ENCODE measurements at places on chromosomes 5 and 9. TPM values are rescaled to one million over a fixed set of nuclear protein-coding genes. Genes with fewer than 3 reads are reported as not detected.

DNA sequence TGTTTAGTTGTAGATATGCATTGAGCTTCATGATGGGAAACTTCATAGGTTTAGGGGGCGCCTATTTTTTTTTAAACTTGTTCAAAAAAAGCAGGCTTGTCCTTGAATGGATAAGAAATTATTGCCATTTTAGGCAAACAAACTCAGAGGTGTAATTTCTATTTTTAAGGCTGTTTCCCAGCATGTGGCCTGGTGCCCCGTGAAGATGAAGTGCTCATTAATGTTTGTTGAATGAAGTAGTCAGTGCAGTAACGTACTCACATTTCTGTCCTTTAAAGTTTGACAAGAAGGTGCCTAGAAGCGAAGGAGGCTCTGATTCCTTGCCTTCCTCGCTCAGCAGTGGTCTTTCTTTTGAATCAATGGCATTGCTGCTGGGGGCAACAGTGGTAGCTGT, 54.3 kb downstream of the ZNF618 start:
- no peak for DNase-seq

- DNase-seq = no peak
Measured at GRCh38 chr9:69554945-69555344, 117.2 kb downstream of the APBA1 start.

Gene PCDHB4
- 0.36 TPM for polyA plus RNA-seq

Gene PIP5KL1
- polyA plus RNA-seq = 6.1 TPM

- peak; percentile 95 for DNase-seq
Measured at GRCh38 chr9:130453487-130453886, 8.7 kb downstream of the ASS1 start.

- DNase-seq = no peak
Measured at GRCh38 chr5:130324953-130325671, 420.8 kb downstream of the CHSY3 start.

GRCh38 chr5:41508696-41509398, 1.6 kb downstream of the PLCXD3 start:
- DNase-seq = peak; percentile 44

DNA sequence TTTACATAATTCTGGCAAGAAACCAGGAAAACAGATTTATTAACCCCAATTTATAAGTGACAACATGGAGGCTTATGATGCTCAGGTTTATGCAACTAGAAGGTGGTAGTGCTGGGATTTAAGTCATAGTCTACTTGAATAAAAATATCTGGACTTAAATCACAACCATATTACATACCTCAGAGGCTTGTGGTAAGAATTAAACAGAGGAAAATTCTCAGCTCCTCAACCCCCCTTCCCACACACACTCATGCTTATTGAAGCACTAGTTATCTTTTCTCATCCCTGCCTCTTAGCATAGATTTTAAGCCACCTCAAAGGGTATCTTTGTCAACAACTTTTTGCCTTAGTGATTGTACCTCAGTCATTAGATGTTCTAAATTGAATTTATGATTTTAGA, 731.0 kb downstream of the PRELID2 start:
- no peak for DNase-seq

Gene ZNF879
- polyA plus RNA-seq = 0.44 TPM

Gene SPARC
- 1,115 TPM for polyA plus RNA-seq

GRCh38 chr9:137293094-137293481, 9.0 kb downstream of the NRARP start:
- no peak for DNase-seq

Gene CCDC192
- polyA plus RNA-seq = not detected

Gene NTNG2
- polyA plus RNA-seq = 6.1 TPM

Gene TICAM2
- not detected for polyA plus RNA-seq

GRCh38 chr5:132293066-132293991, 865 bp upstream of the SLC22A4 start:
- DNase-seq = peak; percentile 92

DNA sequence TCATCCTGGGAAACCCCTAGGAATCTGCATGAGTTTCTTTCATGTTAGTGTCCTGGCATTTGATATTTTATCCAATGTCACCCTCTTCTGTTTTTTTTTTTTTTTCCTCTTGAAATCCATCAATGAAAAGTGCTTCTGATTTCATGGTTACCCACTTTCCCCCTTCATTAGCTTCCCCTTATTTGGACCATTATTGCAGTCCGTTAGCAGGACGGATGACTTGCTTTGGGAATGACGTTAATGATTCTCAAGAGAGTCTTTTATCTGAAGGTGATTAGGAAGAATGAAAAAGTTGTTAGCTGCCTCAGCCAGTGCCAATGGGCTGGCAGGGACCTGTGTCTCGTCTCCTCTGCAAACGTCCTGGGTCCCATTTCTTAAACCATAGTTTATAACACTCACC, 134.7 kb downstream of the SEMA6A start:
- no peak for DNase-seq

Gene GPR151
- polyA plus RNA-seq = not detected

Gene C9
- not detected for polyA plus RNA-seq

GRCh38 chr9:136202454-136203407, 2.2 kb downstream of the LHX3 start:
- peak; percentile 74 for DNase-seq

DNA sequence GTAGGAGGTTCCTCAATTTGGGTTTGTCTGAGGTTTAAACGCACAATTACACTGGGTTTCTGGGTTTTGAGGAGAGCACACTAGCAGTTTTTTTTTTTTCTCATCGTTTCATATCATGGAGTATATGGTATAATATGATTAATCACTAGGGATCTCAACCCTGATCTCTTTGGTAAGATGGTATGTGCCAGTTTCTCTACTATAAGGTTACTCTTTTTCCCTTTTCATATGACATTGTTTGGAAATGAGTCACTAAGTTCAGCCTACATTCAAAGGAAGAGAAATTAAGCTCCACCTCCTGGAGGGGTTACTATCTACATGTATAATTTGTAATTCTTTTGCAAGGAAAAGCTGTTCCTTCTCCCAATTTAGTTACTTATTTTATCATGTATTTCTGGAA, 35.2 kb downstream of the MTRR start:
- DNase-seq = no peak

Gene FGD3
- polyA plus RNA-seq = not detected

GRCh38 chr9:90872835-90873294, 71.2 kb downstream of the SYK start:
- DNase-seq = no peak

Gene TUSC1
- polyA plus RNA-seq = 8.8 TPM

- no peak for DNase-seq
Measured at GRCh38 chr5:155753943-155754581, 572.9 kb upstream of the SGCD start.

Gene SLC34A3
- not detected for polyA plus RNA-seq

GRCh38 chr5:160452036-160452435, 30.4 kb downstream of the PTTG1 start:
- no peak for DNase-seq

Gene PAPPA
- 45.1 TPM for polyA plus RNA-seq

GRCh38 chr5:54159893-54160195, 150.5 kb downstream of the ARL15 start:
- DNase-seq = no peak

DNA sequence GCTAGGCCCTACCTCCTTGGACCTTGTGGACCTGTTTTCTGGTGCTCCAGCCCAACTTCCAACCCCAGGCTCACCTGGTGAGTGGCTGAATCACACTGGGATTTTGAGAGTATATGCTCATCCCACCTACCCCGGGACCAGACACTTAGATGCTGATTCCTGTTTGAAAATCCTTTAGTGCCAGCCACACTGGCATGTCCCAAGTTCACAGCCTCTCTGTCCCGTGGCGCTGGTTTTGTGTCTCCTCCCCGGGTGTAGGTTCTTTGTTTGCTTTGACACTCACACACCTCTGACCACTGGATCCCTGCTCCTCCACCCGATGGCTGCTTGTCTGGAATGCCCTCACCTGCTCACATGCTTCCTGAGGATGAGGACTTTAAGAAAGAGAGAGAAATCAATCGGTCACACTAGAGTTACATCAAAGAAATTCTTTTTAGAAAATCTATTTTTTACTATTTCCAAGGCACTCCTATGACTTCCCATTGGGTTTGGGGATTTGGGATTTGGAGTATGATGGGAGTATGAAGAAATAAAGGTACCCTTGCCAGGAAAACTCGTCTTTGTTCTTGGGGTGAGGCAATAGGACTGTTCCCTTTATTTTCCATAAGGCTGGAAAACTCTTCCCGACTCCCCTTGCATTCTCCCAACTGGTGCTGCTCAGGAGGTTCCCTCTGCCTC, 7.3 kb upstream of the SLC25A48 start:
- no peak for DNase-seq

DNA sequence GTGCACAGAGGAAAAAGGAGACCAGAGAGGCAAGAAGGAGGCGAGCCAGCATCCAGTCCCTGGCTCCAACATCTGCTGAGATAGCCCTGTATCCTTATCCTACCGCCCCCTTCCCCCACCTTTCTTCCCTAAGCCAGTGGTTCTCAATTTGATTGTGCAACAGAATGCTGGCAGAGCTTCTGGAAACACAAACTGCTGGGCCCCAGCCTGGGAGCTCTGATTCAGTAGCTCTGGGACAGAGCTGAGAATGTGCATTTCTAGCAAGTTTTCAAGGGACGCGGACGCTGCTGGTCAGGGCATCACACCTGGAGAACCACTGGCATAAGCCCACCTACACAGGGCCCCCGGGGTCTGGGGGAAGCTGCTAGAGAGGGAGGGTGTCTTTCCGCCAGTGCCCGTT, 21.1 kb downstream of the AK8 start:
- DNase-seq = no peak

GRCh38 chr9:114888607-114889006, 41.8 kb downstream of the TNFSF8 start:
- no peak for DNase-seq

DNA sequence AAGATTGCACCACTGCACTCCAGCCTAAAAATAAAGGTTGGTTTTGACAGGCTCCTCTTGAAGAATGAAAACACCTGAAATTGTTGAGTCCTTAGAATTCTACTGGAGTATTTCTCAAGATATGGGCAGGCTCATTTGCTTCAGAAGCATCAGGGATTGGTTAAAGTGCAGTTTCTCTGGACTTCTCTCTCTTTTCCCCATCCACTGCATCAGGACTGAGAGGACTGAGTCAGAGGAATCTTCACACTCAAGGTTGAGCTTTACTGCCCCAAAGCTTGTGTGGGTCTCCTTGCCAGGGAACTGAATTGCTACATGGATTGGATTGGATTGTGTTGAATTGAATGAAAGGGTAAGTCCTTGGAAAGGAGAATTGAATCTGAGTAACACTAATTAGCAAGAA, 7.5 kb upstream of the CCDC69 start:
- DNase-seq = no peak

DNA sequence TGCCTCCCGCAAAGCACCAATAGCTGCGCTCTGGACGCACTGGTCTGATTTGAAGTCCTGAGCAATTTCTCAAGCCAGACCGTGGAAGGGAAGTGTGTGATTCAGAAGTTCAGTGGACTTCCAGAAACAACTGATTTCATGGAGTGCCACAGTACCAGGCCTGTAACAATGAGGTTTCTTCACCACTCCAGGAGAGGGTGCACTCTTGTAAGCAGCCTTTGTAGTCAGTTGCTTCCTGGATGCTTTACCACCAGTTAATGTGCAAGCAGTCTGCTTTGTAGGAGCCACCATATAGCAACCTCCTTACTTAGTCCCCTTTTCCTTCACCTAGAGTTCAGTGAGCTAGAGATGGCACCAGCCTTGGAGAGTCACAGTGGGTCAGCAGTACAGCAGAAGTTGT, 12.3 kb downstream of the CAAP1 start:
- DNase-seq = no peak

DNA sequence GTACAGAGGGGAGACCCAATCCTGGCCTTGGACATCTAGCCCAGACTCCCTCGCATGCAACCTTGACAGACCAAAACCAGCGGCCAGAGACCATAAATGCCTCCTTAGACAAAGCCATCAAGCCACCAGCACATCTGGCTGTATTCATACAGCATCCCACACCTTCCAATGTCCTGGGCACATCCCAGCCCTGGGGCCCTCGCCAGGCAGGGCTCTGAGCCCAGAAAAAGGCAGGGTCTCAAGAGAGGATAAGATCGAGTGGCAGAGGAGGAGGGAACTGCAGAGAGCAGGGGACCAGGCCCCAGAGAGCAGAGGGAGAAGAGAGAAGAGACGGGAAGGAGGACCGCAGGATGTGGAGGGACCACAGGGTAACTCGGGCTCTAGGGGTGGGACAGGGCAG, 45.4 kb downstream of the CAMK2A start:
- no peak for DNase-seq

- DNase-seq = no peak
Measured at GRCh38 chr5:132371603-132371994, 2.1 kb downstream of the SLC22A5 start.

- DNase-seq = no peak
Measured at GRCh38 chr9:21294364-21294774, 10.7 kb downstream of the IFNA5 start.

GRCh38 chr5:128538250-128539037, 399 bp upstream of the FBN2 start:
- peak; percentile 16 for DNase-seq

DNA sequence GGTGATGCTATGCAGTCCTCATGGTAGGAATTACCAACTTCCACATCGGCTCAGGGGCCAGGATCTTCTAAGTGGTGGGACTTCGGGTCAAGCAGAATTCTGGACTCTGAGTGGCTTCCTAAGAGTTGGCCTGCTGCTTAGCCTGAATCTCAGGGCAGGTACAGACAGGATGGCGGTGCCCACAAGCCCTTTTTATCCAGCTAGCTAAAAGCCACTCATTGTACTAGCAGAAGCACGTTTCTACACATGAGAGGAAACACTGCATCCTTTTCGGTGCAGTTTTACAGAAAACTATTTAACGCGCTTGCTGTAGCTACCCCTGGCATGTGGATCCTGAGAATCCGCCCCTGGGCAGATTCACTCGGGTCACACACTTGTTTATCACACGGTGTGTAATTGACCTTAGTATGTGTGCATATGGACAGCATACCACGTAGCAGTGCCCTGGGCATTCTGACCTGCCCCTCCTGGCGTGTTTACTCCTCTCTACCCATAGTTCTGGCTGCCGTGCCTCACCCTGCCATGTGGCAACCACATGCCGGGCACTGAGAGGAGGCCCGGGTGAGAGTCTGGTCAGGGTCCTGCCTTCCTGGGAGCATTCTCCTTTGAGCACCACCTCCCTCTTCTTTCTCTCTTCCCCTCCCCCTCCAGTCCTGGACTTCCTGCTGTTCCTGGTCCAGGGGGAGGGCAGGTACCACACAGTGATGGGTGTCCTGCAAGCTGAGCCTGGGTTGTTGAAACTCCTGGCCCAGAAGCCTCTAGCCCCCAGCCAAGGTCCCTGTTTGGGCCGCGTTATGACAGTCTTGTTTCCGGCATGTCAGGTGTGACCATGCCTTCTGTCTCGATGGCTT, 65.9 kb downstream of the DAB2IP start:
- DNase-seq = peak; percentile 81
